GM23338 (cell line): ENCODE measurements at places on chromosomes 6 and 20. TPM values are rescaled to one million over a fixed set of nuclear protein-coding genes. Genes with fewer than 3 reads are reported as not detected.

GRCh38 chr20:50717974-50718761, 13.2 kb upstream of the PARD6B start:
- peak; percentile 52 for DNase-seq
- no peaks in the 10 kb centered on the region for H3K4me1 ChIP-seq
- H3K27me3 ChIP-seq, result no peaks in the 10 kb centered on the region

GRCh38 chr20:56222201-56222600, 26.3 kb upstream of the MC3R start:
- H3K4me3 ChIP-seq, result no peak overlapping the region
- H3K27ac ChIP-seq, result no peak overlapping the region
- H3K36me3 ChIP-seq, result no peaks in the 10 kb centered on the region
- no peaks in the 10 kb centered on the region for H3K27me3 ChIP-seq
- DNase-seq, result no peak

DNA sequence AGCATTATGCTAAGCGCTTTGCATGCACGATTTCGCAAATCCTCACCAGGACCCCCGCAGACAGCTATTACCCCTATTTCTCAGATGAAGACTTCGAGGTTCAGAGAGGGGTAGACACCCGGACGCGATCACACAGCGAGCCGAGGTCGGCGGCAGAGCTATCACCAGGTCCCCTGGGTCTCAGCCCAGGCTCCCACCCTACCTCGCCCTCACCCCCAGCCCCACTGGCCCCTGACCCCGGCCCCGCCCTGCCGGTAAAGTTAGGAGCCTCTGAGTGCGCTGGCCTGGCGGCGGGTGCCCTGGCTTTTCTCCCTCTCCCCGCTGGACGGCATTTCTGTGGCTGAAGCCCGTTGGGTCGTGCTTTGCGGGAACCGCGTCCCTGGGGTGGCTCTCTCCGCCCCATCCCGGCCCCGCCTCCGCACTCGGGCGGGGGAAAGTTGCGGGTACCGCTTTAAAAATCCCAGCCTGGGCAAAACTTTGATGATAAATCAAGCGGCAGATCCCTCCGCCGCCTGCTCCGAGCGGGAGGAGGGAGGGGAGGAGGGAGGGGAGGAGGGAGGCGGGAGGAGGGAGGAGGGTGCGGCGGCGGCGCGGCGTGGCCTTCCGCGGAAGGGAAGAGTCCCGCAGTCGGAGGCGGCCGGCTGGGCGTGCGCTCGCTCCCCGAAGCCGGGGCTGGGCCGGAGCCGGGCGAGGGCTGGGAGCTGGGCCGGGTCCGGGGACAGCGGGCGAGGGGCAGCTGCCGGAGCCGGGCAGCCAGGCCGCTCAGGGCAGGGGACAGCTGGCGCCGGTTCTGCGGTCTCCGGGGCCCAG, at the start of gene VSTM2L:
Gene VSTM2L (plus strand): TSS at position 624 of the 810 bp plus-strand sequence. CDS start 224 bp downstream, outside the sequence.
- H3K27me3 ChIP-seq, result peaks cover 14% of the 10 kb centered on the region
- peaks cover 12% of the 10 kb centered on the region for H3K4me1 ChIP-seq
- DNase-seq, result peak; percentile 77
- H3K4me3 ChIP-seq, result peak within 1 kb of the TSS; percentile 66
- H3K27ac ChIP-seq, result no peak within 1 kb of the TSS
- no peaks in the 10 kb centered on the region for H3K36me3 ChIP-seq

Gene APOM
- total RNA-seq, result 1.2 and 4.2 TPM in 2 replicates

DNA sequence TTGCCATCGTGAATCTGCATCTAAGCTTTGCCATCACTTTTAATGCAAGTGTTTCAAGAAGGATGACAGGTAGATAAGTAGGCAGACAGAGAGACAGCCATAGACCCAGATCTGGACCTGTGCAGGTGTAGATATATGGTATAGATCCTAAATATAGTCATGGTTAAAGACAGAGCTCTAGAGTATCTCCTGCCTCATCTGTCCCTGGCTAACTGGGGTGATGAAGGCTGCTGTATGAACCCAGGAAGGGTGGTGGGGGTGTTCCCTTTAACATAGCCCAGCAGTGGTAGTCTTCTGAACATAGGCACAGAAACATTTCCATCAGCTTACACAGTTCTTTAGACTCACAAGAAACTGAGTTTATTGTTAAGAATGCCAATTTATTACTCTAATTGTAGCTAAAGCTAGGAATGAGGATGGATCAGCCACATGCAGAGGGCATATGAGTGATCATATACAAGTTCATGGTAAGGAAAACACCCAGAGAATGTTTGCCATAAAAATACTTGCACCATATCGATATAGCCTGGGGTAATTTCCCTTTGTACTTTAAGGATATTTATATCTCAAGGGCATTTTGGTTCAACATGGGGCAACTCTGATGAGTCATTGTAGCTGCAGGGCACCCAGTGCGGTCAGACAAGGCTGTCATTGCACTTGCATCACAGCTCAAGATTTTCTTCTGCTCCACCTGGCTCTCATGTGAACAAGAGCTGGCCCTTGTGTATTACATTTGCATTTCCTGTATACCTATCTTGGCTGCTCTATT, 587.2 kb downstream of the EPM2A start:
- no peak overlapping the region for H3K4me3 ChIP-seq
- peak; percentile 25 for DNase-seq
- no peak overlapping the region for H3K27ac ChIP-seq

- no peak for DNase-seq
- no peak overlapping the region for H3K4me3 ChIP-seq
- H3K27me3 ChIP-seq, result no peaks in the 10 kb centered on the region
- no peak overlapping the region for H3K27ac ChIP-seq
Measured at GRCh38 chr20:62335532-62335931, 31.6 kb downstream of the LAMA5 start.
